ENCODE measurements at places on chromosomes 13 and 19. TPM values are rescaled to one million over a fixed set of nuclear protein-coding genes. Genes with fewer than 3 reads are reported as not detected.

GRCh38 chr13:78045916-78046315 is 127.3 kb upstream of the EDNRB start:
- no peak for DNase-seq

- DNase-seq = peak; percentile 79
Observed at GRCh38 chr19:53091413-53092254, 11.6 kb downstream of the ZNF160 start.

DNA sequence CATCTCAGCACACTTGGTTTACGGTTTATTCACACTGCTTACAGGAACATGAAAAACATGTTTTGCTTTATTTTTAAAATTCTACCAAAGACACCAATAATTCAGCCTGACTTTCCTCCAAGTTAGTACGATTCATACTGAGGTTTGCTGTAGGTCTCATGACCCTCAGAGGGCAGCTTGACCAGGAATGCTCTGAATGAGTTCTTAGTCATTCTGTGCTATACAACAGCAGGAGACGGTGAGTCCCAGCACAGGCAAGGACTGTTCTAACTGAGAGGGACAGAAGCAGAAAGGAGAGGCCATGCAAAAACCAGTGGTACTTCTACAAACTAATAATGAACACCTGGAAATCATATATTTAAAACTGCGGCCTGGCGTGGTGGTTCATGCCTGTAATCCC is 6.4 kb downstream of the GRTP1 start:
- DNase-seq = no peak

DNA sequence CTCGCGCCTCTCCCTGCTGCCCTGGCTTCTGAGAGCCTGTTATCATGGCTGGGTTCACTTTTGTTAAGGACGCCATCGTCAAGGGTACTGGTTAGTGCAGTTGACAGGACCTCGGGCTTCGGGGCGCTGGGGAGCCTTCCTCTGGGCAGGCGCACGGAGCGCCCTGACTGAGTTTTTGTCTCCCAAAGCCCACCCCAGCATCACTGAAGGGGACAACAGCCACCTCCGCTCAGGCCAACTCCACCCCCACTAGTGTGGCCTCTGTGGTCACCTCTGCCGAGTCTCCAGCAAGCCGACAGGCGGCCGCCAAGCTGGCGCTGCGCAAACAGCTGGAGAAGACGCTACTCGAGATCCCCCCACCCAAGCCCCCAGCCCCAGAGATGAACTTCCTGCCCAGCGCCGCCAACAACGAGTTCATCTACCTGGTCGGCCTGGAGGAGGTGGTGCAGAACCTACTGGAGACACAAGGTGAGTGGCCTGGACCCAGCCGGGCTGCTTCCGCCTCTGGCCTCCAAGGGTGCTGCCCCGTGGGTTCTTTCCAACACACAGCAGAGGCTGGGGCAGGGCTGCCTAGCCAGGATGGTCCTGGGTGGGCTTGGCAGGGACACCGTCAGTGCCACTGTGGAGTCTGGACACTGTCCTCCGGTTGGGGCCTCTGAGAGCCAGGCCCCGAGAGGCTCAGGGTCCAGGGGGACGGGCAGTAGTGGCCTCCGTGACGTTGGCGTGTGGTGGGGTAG is 16.9 kb downstream of the TSSK6 start:
- DNase-seq = no peak

DNA sequence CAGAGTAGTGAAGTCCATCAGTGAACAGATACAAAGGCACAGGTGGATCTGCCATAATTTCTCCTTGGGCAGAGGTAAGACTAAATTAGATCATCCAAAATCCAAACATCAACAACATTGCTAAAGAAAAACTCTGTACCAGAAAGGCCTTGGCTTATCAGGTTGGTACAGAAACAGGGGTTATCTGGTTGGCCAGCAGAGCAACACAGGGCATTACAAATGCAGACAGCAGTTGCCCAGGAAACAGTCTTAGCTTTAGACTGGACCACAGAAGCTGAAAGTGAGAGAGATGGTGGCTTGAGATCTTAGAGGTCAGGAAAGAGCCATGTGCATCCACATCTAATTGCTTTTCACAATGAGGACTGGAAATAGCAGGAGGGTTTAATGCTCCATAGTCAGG is 26.6 kb upstream of the DGKH start:
- no peak for DNase-seq

DNA sequence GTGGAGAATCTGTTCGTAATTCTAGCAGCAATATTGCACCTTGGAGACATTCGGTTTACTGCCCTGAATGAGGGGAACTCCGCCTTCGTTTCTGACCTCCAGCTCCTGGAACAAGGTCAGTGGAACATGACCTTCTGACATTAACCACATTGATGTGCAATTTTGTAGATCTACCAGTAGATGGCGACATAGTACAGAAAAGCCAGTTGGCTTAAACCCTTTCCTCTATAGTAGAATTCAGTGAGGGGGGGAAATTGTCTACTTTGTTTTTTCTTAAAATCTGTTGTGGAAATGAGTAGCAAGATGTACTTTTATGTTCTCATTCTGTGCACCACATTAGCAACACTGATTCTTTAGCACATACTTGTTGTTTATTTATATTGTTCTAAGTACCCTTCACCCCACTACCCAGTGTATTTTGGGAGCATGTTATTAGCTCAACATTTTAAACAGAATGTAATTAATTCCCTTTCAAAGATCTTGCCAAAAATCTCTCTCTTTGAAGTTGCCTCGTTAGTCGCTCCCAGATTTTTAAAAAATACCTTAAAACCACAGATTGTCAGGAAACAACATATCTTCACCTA is 332.2 kb downstream of the MYO16 start:
- DNase-seq = no peak

DNA sequence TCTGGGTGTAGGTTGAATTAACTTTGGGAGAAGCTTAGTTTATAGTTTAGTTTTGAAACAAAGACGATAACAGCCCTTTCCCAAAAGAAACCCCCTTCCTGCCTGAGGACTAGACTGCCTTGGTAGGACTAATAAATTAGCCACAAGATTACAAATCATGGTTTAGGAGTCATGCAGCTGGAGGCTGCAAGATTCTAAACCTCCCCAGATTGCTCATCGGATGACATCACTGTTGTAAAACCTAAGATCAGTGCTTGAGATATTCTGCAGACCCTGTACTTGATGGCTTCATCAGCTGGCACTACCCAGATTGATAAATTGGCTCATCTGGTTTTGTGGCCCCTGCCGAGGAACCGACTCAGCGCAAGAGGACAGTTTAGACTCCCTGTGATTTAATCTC is 35.9 kb upstream of the MPHOSPH8 start:
- DNase-seq = no peak

GRCh38 chr19:18444513-18444912 is 6.6 kb upstream of the ISYNA1 start:
- no peak for DNase-seq

SLC7A10 gene
- 3.2 TPM for total RNA-seq

SMIM24 gene
- 3.8 TPM for total RNA-seq

PLPP2 gene
- total RNA-seq = 101 TPM

PSG5 gene
- not detected for total RNA-seq

LGALS14 gene
- 0.50 TPM for total RNA-seq

CYP4F2 gene
- not detected for total RNA-seq

IL27RA gene
- 15.1 TPM for total RNA-seq

PGLYRP1 gene
- total RNA-seq = not detected
